ENCODE measurements at places on chromosomes 5 and 9. TPM values are rescaled to one million over a fixed set of nuclear protein-coding genes. Genes with fewer than 3 reads are reported as not detected.

GRCh38 chr5:154786414-154786813 is 31.2 kb downstream of the LARP1 start:
- no peak for DNase-seq

DNA sequence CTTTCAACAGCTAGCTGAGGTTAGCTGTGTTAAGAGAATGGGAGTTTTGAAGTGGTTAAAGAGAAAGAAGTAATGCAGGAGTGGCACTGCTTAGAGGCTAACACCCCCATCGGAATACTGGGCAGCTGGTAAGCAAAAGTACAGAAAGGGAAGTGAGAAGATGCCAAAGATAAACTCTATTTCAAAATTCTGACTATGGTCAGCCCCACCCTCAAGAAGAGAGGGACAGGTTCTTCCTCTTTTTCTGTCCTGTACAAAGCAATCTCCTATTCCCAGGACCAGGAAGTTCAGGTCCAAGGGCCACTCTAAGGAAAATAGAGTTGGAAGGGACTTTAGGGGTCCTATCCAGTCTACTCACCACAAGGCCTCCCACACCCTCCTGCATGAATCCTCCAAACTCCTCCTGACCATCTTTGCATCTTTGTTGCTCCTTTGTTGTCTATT is 45.9 kb upstream of the JAK2 start:
- DNase-seq: no peak

PCDHA2 gene
- 1.9 TPM for total RNA-seq

DNA sequence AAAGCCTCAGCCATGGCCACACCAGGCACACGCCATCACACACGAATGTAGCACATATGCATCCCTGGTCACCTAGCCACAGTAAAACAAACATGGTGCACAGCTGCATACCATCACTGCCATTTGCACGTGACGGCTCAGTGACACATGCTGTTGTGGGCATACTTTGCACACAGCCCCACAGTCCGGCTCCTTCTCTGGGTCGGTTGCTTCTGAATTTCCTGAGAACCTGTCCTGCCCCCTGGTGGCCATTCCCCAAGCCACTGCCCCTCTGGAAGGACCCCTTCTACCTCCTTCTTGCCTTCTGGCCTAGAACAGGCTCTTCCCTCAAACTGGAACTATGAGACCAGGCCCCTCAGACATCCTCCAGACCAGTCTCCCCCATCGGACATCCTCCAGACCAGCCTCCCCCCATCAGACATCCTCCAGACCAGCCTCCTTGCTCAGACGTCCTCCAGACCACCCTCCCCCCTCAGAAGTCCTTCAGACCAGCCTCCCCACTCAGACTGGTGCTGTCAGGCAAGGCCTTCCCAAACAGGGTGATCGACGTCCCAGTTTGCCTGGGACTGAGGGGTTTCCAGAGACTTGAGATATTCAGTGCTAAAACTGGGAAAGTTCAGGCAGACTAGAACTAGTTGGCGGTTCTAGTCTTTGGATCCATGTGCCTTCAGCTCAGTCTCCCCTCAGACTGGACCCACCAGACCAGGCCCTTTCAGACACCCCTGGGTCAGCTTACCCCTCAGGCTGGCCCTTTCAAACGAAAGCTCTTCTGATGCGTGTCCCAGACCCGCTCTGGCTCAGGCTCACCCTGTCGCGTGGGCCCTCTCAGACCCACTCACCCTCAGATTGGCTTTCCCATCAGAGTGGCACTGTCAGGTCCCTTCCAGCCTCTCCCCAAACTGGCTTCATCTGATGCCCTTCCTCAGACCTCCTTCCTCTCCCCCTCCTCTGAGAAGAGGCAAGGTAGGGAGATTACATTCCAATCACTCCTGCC is 24.3 kb upstream of the ENHO start:
- DNase-seq: peak; percentile 93

DNA sequence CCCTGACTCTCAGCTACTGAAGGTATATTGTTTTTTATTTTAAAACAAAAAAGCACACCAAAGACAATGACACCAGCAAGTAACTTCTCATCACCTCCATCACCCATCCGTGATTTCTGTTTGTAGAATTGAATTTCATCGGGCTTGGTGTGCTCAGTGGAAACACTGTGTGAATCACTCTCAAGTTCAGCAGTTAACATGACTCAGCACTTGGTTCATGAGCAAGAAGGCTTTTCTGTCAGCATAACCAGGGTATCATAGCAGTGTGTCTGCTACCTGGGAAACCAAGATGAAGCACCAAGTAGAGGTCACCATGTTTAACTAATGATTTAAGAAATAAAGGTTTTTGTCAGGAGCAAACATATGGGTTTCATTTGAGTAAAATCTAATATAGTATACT is 123.7 kb downstream of the INSYN2B start:
- DNase-seq: no peak

DNA sequence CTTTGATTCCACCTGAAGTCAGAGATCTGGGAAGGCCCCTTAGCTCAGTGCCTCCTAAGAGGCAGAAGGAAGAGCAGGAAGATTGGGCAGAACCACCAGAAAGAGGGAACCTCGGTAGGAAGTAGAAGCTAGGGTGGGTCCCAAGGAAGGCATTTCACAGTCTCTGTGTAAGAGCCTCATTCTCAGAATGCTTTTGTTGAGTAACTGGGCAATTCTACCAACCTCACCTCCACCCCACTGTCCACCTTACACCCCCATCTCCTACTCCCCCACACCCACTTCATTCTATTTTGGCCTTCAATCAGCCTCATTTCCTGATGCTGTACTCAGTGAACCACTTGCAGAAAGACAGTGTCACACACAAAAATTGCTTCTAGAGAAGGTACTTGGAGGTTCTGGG is 3.5 kb downstream of the HBEGF start:
- no peak for DNase-seq

DNA sequence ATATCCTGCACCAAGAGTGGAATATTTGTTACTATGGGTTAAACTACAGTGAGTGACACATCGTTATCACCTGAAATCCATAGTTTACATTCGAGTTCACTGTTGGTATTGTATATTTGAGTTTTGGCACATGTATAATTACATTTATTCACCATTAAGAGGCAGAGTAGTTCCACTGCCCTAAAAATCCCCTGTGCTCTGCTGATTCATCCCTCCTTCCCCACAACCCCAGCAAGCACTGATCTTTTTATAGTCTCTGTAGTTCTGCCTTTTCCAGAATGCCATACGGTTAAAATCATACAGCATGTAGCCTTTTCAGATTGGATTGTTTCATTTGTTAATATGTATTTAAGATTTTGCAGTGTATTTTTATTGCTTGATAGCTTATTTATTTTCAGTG is 495.2 kb downstream of the DIRAS2 start:
- no peak for DNase-seq

PCDHGA10 gene
- 2.2 TPM for total RNA-seq

MARCOL gene
- total RNA-seq: not detected

DNA sequence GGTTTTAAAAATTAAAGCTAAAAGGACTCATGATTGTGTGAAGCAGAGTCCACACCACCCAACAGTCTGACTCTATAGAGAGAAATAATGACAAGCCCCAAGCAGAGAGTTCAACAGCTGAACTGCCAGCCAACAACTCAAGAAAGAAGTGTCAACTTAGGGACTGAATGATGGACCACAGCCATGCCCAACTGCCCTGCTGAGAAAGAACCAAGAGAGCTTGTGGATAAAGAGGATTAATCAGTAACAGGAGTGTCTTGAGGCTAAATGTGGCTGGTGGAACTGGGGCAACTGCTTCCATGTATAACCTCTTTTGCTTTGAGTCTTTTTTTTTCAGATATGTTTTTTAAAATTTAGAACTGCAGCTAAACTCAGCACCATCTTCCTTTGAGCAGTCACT is 109.3 kb downstream of the HSD17B3 start:
- DNase-seq: no peak

DNA sequence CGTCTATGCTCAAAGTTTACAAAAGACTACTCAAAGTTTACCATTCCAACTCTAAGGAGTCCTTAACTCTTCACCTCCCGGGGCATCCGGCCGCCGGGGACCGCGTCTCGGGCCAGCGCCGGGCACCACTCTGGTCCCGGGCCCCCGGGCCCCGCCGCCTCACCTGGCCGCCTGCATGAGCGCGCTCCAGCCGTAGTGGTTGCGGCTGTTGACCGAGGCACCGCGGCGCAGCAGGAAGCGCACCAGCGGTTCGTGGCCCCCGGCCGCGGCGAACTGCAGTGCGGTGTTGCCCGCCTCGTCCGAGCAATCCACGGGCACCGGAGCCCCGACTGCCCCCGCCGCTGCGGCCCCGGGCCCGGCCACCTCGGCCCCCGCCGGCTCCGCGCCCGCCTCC is 388 bp downstream of the ANKS6 start:
- DNase-seq: peak; percentile 62

DNA sequence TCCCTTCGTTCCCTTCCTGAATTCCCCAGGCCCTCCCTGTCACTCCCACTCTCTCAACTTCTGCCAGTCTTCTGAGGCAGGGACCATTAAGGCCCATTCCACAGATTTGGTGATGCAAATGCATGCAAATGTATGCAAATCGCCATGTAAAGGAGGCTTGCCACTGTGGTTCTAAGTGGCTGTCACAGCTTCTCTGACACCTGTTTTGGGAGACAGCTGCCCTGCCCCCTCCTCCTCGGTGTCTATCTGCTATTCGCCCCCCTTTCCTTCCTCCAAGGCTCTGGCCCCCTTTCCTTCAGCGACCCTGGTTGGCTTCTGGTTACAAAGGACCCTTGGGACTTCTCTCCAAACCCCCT is 10.5 kb upstream of the ARAP3 start:
- no peak for DNase-seq

GRCh38 chr5:78533356-78533755 is 115.2 kb downstream of the LHFPL2 start:
- no peak for DNase-seq

DNA sequence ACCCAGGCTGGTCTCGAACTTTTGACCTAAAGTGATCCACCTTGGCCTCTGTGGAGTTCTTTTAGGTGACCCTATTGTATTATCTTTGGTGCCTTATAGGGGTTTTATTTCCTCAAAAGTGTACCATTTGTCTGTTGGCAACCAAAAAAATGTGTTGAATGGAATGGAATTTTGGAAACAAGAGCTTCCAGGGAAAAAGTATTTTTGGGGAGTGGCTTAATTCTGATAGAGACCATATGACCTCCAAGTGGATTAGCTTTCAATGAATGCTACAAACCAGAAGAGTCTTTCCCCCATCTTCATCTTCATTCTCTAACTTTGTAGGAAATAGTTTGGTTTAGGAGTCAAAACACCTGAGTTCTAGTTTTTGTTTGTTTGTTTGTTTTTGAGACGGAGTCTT is 3.4 kb upstream of the OGN start:
- DNase-seq: no peak

GRCh38 chr5:1523480-1523792 is 324 bp downstream of the LPCAT1 start:
- DNase-seq: no peak

TNC gene
- total RNA-seq: 11.4 TPM

DNA sequence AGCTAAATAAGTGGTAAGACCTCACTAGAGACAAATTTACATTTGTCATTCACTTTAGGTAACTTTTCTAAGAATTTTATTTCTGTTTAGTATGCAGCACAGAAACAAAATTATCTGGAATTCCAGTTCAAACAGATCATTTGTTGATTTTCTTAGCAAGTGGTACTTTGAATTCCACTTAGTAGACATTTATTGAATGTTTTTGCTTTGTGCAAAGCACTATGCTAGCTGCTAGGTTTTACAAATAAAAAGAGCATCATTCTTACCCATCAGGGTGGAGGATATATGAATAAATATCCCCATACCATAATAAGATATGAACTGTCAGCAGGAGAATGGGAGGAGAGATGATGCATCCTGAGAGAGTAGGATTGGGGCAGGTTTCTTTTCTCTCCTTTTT is 35.4 kb downstream of the GNG10 start:
- no peak for DNase-seq

GRCh38 chr5:102778478-102778877 is 23.4 kb downstream of the PAM start:
- no peak for DNase-seq

DNA sequence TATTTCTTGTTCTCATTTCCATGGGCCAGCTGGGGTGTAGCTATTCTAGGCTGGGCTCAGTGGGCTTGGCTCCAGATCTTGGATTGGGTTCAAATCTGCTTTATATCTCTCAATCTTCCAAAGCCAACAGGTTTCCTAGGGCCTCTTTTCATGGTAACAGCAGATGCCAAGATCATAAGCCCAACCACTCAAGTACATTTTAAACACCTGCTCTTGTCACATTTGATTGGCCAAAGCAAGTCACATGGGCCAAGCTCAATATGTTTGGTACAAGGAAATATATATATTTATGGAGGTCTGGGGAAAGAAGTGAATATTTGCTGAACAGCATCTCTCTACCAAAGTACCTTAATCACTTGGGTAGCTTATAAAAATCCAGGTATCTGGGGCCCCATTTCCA is 49.5 kb downstream of the MRRF start:
- DNase-seq: no peak
